ENCODE measurements at places on chromosomes 7 and 10.

- DNase-seq: peak; percentile 60
Measured at GRCh38 chr10:101903827-101904550, 60.4 kb upstream of the KCNIP2 start.

DNA sequence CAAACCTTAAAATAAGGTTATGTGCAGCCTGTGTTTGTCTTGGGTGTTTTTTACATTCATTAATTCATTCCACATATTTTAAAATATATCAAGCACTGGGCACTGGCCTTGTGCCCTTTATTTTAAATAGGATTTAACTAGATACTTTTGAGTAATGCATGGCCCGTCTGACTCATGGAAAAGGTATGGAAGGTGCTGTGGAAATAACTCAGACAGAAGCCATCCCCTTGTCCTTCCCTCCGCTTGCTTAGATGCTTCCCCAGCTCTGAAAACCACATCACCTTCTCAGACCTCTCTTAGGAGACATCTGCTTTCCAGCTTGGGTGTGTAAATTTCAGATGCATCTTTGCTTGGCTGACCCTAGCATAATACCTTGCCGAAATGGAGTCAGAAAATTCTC, 30.5 kb downstream of the SLC18A2 start:
- DNase-seq: no peak

DNA sequence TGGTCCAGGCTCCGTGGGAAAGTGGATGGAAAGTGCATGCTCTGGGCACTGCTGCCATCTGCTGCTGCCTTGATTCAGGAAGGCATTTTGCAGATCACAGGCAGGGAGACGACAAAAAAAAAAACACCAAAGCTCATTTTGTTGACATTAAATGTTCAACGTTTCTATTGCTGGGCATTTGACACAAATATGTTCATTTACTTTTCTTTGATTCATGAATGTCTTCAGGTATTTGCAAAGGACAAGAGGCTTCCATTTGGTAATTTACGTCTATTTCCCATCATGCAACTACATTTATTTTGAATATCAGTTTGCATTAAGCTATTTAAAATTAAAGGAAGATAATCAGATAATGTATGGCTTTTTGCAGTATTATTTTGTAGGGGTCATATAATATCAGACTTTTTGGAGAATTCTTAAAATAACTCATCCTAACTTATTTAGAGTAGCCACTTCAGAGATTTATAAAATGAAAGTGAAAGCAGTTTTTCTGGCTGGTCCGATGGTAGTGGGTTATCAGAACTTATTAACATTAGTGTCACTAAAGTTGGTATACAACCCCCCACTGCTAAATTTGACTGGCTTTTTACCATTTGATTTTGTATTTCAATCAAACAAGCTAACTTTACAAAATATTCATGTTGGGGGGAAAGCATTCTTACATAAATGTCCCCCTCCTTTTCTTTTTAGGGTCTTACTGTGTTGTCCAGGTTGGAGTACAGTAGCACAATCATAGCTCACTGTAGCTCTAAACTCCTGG, 65.3 kb downstream of the PDIA4 start:
- peak; percentile 83 for DNase-seq

- DNase-seq: no peak
Measured at GRCh38 chr7:145092766-145093165, 256.9 kb upstream of the TPK1 start.

GRCh38 chr10:77162697-77163096, 474.9 kb downstream of the KCNMA1 start:
- no peak for DNase-seq

All from Karpas-422 (cell line).